ENCODE measurements at places on chromosomes 11 and 22.

- DNase-seq = no peak
Observed at GRCh38 chr22:38631724-38632123, 24.5 kb downstream of the FAM227A start.

DNA sequence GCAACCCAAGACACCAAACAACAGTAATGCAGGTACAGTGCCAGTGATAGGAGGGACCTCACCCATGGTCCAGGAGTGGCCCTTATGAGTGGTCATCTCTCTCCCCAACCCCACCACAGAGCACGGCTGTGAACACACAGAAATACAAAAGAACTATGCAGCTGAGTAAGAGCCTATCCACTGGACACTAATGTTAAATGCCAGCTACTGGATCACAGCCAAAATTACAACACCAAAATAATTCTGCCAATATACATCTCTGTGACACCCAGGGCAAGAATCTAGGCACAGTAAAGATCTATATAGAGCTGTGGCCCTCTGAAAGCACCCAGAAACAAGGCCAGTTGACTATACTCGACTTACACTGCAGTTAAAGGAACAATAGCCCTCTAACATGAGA is 22.8 kb upstream of the GPR83 start:
- no peak for DNase-seq

DNA sequence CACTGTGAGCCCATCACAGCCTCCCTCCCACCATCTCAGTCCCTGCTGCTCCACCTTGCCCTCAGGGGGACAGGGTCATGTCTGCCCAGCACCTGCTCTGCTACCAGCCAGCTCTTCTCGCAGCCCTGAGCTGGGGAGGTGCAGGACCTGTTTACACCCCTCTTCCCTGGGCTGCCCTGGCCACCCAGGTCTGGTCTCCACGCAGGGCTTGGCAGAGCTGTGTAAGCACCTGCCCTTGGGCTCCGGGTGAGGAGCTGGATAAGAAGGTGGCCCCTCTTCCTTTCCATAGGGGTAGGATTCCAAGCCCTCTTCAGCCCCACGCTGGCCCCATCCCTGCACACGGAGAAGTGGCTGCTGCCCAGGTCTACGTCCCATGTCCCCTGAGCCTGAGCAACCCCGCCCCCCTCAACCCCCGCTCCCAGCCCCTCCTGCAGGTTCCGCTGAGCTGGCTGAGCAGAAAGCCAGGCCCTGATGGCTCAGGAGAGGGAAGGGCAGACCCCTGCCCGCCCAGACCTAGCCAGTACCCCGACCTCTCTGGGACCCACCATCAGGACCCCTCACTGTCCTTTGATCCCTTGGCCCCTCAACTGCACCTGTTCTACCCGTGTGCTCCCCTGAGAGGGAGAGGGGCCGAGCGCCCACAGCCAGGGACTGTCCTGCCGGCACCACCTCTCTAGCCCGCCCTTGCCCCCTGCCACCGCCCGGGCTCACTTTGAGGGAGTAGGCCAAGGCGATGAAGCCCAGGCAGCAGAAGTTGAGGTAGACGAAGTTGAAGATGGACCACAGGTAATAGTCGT is 3.2 kb downstream of the IFITM10 start:
- no peak for DNase-seq

DNA sequence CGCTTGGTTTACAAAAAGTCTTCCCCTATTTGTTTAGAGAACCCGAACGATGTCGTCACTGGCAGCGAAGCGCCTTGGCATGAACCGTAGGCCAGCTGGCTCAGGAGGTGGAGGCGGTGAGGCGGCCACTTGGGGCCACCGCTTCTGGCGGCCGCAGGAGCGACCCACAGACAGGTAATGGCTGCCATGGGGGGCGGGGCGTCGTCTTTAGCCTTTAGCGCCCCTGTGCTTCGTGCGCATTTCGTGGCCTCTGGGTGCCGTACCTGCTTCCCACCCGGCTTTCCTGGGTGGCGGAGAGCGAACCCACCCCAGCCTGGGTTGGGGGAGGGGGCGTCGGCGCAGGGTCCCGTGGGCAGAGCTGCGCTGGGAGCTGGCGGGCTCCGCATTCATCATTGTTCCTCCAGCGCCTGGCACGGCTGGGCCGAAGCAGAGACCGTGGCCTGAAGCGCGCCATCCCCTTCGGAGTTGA is 469 bp upstream of the OSBP2 start:
- DNase-seq = no peak

- no peak for DNase-seq
Observed at GRCh38 chr11:17753153-17753552, 18.6 kb downstream of the KCNC1 start.

DNA sequence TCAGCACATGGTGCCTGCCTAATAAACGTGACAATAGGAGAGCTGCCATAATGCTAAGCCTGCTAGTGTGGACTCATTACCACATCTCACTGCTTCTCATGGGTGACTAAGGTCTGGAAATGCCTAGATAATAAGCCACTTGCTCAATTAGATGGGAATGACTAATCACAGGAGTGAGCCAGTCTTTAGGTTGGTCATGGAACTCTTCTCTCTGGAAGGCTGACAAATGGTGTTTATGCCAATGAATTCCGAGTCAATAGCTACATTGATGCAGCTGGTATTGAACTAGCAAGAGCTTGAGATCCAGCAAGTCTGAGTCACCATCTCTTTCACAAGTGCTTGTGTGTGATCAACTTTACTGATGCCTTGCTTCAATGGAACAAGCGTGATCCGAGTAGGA is 334.9 kb downstream of the OPCML start:
- DNase-seq = no peak

GRCh38 chr11:94776351-94777321 is 8.5 kb downstream of the AMOTL1 start:
- DNase-seq = no peak

DNA sequence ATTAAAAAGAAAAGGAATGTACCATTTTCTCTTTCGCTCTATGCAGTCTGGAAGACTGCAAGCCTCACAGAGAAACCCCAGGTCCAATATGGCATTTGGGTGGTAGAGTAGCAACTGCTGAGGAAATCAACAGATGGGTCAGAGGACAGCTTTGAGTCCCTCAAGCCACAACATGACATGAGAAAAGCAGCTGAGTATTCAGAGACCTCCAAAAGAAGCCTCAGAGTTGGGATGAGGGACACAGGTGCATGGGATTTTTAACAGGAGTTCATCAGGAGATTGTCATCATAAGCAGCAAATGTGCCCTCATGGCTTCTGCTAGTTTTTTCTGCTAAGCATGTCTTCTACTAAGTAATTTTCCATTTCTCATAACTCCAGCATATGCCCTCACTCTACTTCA is 111.6 kb downstream of the BLID start:
- DNase-seq = no peak

- DNase-seq = no peak
Observed at GRCh38 chr11:3158821-3159220, 6.3 kb downstream of the OSBPL5 start.

- no peak for DNase-seq
Observed at GRCh38 chr11:17076517-17077239, 789 bp downstream of the RPS13 start.

DNA sequence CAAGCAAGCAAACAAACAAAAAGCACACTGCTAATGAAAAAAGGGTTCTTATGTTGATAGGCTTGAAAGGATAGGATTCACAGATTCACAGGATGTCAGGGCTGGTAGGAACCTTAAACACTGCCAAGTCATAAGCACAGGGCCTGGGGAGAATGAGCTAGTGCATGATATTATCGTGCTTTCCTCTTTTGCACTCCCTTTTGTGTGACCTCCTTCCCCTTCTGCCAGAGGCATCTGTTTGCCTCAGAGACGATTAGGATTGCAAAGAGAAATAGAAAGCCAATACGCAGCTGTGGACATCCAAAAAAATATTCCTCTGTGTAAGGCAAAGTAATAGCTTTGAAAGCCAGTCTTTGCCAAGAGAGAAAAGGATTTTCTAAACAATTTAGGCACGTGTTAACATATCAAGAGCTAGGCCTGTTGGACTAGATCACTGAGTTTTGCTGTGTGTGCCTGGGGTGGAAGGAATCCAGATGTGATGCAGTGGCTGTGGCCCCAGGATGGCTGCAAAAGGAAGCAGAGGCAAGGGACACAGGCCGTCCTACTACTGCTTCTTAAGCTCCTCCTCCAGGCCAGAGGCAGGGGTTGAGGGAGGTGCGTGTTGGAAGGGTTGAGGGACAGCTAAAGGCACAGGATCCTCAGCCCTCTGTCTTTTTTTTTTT is 30.6 kb downstream of the MCHR1 start:
- DNase-seq = no peak

DNA sequence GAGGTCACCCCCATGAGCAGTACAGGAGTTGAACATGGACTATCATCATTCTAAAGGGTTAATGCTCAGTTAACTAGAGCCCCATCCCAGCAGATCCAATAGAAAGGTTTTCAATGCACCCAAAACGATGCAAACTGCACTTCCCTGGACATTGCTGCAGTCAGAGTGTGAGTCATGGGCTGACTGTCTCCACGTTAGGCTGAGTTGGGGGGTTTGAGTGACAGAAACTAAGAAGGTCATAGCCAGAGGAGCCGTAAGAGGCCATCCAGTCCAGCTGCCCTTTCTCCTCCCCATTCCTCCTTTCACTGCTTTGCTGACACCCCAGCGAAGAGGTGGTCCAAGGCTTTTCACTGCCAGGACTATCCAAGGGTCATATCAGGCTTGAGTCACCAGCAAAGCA is 10.5 kb upstream of the OR2AT4 start:
- no peak for DNase-seq
